ENCODE measurements at places on chromosomes 5 and 9.

DNA sequence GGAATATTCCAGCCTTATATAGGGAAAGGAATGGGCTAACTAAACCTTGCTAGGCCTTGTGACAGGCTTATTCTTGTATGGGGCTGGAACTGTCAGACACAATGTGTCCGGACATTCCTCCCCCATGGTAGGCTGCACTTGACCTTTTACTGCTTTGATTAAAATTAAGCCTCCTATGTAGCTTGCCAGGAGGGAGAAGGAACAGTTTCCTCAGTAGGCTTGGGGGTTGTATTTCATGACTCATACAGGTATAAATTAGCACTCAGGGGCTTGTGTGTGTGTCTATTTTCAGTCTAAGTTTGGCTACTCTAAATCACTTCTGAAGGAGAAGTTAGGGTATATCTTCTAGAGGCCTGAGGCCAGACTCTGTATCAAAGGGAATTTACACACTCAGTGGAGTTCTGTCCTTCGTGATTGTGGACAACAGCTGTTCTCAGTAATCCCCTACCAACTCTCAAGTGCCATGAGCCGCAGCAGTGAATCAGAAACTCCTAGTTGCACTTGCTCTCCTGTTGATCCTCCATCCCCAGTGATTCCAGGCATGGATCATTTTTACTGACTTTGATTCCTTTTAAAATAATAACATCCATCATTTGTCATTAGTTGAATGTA, 16.4 kb downstream of the ADAMTS16 start:
- no peak for DNase-seq

GRCh38 chr5:73007051-73007450, 51.2 kb downstream of the FCHO2 start:
- DNase-seq: no peak

GRCh38 chr5:6557807-6558575, 74.9 kb downstream of the NSUN2 start:
- no peak for DNase-seq

DNA sequence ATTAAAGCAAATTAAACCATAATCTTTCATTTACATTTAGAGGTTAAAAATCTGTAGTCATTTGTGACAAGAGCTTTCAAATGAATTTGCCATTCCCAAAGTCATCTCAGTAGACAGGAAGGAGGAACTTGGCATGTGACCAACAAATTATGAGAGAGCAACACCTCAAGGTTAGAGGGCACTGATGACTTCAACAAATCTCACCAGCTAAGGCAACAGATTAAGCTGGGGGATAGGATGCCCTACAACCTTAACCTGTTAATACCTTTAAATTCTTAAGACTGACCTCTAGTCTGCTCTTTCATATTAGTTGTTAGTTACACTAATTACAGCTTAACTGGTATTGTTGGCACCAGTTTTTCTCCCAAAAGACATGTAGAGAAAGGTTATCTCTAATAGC, 18.4 kb downstream of the POU5F2 start:
- DNase-seq: no peak

DNA sequence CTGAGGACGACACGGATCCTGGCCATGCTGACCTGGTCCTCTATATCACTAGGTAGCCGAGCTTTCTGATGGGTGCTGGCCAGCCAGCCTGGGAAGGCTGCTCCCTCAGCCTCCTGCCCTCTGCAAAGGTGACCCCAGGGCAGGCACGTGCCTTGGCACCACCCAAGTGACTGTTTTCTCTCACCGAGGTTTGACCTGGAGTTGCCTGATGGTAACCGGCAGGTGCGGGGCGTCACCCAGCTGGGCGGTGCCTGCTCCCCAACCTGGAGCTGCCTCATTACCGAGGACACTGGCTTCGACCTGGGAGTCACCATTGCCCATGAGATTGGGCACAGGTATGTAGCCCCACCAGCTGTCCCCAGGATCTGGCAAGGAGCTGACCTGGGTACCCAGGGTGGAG, 3.8 kb downstream of the ADAMTS13 start:
- DNase-seq: no peak

- no peak for DNase-seq
Observed at GRCh38 chr5:24439465-24439864, 205.3 kb downstream of the CDH10 start.

- DNase-seq: peak; percentile 56
Observed at GRCh38 chr5:176611435-176611834, 1.5 kb upstream of the GPRIN1 start.

GRCh38 chr5:83124593-83124992, 47.2 kb downstream of the XRCC4 start:
- DNase-seq: no peak

- no peak for DNase-seq
Observed at GRCh38 chr9:75041041-75041440, 12.9 kb upstream of the CARNMT1 start.

DNA sequence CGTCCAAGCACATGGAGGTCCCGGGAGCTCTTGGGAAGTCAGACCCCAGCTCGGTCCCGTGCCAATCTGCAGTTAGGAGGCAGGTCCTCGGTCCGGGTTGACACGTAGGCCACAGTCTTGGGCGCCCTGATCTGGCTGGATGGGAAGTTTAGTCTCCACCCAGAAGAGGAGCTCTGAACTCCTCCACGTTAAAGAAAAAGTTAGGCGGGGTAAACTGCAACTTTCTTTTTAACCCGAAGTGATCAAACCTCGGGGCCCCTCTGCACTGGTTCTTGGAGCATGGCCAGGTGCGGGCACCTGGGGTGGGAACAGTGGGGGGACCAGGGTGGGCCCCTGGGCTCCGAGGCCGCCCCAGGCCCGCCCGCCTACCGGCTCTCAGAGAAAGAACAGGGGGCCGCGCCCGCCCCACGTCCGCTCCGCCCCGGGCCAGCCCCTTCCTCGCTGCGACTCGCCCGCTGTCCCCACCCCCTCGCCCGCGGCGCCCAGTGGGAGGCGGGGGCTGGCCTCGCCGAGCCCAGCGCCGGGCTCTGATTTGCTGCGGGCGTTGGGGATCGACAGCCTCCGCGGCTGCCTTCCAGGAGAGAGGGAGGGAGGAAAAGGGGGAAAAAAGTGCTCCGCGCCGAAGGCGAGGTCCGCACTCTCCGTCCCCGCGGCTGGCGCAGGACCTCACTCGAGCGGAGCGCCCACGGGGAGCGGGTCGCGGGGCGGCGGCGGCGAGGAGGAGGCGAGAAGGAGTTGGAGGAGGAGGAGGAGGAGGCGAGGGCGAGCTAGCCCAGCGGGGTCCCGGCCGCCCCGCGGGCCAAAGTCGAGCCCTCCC, at the start of gene COL5A1:
Gene COL5A1 (plus strand): TSS at position 631 of the 817 bp plus-strand sequence. CDS start 385 bp downstream, outside the sequence.
- peak; percentile 89 for DNase-seq

DNA sequence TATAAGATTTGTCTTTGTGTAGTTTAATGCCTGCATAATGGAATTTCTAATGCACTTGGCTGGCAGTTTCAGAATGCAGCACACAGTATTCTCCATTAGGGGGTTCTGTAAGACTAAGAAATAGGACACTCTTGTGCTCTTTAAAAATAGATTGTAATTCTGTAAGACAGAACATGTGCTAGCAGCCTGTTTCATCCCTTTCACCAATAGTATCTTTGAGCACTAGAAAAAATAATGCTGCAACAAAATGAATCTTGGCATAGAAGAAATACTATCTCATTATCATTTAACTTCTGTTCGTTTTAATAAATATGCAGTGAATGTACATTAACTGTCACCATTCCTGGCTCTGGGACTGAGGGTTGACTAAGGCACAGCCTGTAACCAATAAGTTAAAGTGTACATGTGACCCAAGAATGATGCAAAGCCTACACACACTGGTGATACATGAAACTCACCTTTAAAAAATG, 23.8 kb upstream of the ZNF622 start:
- peak; percentile 29 for DNase-seq
